HS-5 (cell line): ENCODE measurements at places on chromosomes 13 and 19.

GRCh38 chr13:78806457-78806856 is 147.5 kb upstream of the OBI1 start:
- DNase-seq, result no peak

- DNase-seq, result no peak
Measured at GRCh38 chr13:113545455-113545930, 39.1 kb upstream of the TFDP1 start.

DNA sequence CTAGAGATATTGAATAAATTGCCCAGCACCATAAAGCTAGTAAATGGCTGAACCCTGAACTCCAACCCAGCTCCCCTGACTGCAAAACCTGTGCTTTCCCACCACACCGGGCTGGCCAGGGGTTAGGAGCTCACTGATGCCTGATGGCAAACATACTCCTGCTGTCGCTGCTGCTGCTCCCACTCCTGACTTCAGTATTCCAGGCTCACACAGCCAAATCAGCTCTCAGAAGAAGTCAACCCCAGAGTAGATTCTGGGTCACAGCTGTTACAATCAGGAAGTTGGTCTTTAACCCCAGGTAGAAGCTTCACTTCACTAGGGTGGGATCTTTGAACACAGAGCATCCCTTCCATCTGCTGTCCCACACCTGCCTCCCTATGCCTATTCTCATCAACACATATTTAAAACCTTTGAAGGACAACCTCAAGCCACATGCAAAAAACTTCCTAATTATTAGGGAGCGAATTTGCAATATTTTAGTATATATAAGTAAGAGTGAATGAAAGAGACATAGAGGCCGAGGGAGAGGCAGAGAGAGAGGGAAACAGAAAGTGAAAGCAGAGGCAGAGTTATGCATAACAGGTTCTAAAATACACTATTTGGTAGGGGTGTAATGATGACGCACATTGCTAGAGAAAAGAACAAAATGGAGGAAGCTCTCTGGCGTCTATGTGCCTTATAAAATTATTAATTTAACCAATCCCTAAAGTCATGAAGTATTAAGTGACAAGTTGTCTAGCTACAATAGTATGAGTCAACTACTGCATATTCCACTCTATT is 99.4 kb upstream of the SERP2 start:
- DNase-seq, result no peak

DNA sequence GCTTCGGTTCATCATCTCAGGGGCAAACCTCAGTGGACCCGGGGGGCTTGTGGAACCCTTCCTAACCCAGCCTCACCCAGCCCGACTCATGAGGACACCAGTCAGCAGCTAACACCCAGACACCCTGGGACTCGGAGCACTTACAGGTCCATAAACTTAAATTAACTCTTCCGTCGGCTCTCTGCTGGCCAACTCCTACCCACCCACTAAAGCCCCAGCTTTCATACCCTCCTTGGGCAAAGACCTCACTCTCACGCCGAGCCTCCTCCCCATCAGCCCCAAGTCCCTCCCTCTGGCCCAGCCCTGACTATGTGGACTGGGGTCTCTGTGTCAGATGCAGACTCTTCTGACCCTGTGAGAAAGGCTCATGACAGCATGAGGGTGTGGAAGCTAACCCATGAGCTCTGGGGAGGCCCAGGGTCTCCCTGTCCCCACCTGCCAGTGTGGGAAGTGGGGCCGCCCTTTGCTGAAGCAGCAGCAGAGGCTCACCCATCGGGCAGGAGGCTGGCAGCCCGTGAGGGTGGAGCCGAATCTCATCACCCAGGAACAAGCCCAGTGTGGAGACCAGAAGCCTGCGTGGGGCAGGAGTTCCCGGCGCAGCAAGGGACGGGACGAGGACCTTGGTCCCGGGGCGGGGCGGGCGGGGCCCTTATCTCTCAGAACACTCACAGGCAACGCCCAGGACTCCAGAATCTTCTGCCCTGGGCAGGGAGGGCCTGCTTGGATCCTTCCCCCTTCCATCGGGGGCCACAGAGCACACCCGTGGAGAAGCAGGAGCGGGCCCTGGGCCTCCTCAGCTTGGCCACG is 19.8 kb downstream of the TCF3 start:
- DNase-seq, result no peak

DNA sequence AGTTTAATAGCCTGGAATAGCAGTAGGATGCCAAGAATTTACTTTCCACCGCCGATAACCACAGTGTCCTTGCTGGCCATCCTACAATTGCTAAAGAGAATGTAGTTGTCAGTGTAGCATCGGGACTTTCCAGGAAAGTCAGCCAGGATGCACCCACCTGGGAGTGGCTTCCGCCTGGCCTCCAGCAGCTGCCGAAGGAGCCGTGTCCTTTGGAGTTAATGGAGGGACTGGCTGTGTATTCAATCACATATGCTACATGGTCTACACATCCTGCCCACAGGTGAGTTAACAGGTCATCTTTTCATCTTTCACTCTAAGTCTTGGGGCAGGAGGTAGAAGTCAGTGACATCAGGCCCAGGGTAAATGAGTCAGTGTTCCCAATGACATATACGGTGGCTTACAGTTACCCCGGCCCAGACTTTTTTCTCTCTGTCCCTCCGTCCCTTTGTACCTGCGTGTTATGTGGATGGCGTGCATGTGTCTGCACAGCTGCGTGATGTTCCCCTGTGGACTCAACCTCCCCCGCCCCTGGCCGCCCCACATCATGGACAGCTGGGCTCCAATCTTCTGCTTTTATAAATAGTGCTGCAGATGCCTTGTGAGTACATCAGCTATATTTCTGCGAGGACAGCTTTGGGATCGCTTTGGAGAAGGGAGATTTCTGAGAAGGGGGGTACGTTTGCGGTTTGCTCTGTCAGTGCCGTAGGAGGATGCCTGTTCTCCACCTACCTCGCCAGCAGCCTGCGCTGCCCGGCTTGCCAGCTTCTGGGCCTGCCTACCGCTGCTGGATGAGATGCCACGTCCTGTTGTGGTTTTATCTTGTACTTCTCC is 63.1 kb downstream of the ATP11A start:
- DNase-seq, result no peak

- DNase-seq, result no peak
Measured at GRCh38 chr13:57857945-57858344, 226.4 kb downstream of the PCDH17 start.

DNA sequence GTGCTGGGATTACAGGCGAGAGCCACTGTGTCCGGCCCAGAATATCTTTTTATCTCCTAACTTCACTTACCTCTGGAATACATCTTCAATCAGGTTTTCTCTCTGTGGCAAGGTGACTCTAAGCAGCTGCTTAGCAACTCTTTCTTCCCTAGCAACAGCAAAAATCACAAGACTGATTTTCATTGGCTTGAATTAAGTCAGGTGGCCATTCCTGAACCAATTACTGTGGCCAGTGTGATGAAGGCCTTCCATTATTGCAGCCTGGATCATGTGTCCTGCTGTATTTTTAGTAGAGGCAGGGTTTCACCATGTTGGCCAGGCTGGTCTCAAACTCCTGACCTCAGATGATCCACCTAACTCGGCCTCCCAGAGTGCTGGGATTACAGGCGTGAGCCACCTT is 9.0 kb upstream of the LTBP4 start:
- DNase-seq, result no peak

- DNase-seq, result no peak
Measured at GRCh38 chr13:114046431-114046975, 72.6 kb upstream of the C13orf46 start.

DNA sequence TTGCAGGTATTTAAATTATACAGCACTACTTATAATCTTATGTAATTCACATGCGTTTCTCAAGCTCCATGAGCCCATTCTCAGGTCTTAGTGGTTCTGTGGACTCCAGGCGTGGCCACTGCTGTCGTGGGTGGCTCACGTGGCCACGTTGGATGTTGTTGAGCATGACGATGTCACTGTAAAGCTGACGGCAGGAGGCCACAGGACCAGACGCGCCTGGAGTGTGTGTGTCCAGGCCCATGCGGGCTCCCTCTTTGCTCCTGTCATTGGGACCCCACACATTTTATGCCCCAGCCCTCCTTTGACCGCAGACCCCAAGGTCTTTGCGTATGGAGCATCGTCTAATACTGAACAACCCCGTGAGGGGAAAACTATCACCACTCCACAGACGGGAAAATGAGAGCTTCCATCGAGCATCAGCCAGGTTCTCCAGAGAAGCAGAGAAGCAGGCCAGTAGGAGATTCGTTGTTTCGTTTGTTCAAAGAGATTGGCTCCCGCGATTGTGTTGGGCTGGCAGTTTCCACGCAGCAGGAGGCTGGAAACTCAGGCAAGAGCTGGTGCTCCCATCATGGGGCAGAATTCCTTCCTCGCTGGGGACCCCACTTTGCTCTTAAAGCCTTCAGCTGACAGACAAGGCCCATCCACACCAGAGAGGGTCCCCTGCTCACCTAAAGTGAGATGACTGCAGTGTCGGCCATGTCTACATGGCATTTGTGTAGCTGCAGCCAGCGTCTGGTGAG is 129.3 kb upstream of the SPACA7 start:
- DNase-seq, result no peak

DNA sequence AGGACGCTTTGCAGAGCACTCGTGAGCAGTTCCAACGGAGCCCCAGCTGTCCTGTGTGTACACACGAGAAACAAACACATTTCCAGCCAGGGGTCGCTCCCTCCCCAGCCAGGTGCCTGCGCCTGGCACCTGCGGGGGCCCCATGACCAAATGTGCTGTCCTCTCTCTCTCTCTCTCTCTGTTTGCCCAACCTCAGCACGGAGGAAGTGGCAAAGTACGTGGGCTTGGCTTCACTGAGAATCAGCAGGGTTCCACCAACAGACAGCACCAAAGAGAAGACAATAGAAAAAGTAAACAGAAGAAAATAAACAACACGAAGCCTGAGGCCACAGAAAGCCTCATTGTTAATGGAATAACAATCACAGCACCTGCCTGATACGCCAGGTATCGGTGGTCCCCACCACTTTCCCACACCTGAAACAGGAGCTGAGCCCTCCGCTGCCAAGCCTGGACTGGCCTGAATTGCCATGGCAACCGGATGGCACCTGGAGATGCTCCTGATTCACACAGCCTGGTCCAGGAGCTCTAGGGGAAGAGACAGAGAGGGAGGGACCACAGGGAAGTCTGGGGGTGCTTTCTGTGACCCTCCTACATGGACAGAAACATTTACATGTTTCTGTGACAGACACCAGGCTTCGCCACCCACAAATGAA is 103.9 kb upstream of the CACNA1A start:
- no peak for DNase-seq

DNA sequence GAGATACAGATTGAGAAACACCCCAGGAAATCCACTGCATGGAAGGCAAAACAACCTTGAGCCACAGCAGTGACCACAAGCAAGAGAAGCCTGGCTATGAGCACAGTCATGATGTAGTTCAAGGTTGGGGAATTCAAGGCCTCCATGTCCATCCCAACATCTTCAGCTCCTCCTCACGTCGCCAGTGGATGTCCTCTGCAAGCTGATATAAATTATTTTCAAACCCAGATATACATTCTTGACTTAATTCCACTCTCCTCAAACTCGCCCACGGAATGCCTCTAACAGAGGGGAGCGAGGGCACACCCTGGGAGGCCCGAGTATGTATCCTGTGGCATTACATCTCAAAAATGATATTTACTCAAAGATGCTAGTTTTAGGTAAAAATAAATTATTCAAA is 105.5 kb downstream of the SHISA2 start:
- DNase-seq, result no peak

DNA sequence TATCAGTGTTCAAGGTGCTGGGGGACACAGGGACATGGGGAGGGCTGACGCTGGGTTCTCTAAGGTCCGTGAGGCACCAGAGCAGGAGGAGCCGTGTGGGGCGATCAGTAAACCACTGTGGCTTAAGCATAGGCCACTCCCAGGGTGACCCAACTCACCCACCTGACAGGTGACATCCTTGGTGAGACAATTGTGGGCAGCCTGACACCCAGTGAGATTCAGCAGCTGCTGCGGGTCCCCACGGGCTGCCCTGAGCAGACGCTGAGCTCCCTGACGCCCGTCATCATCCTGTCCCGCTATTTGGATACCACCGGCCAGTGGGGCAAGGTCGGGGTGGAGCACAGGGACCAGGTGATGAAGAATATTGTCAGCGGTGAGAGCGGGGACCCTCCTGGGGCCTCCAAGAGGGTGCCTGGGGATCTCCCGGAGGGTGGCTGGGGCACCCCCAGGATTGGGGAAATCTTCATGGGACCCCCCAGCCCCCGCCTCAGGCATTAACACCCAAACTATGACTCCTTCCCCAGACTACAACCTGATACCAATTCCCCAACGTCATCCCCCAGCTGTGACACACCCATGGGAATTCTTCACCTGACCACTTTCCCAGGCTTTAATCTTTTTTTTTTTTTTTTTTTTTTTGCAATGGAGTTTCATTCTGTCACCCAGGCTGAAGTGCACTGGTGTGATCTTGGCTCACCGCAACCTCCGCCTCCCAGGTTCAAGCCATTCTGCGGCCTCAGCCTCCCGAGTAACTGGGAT is 33.3 kb upstream of the SHFL start:
- no peak for DNase-seq

DNA sequence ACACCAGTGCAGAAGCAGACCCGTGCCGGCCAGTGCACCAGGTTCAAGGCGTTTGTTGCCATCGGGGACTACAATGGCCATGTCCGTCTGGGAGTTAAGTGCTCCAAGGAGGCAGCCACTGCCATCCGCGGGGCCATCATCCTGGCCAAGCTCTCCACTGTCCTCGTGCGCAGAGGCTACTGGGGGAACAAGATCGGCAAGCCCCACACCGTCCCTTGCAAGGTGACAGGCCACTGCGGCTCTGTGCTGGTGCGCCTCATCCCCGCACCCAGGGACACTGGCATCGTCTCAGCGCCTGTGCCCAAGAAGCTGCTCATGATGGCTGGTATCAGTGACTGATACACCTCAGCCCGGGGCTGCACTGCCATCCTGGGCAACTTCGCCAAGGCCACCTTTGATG is 10.1 kb downstream of the ZNF44 start:
- DNase-seq, result no peak

GRCh38 chr19:55579766-55580621 is 654 bp downstream of the ZNF579 start:
- no peak for DNase-seq

DNA sequence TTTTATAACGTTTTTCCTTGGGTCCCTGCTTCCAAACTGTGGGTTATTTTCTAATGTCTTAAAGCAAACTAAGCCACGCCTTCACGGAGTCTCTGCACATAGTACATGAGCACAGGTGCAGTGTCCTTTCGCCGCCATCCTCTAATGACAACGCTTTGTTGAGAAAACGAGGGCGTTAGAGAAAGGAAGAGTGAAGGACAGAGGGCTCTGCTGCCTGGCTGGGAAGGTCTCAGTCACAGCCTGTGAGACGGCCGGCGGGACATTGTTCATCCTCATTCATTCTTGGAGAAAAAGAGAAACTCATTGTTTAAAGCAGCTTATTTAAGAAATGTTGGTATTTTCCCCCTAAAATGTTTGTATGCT is 9.5 kb downstream of the IL17D start:
- DNase-seq, result no peak

DNA sequence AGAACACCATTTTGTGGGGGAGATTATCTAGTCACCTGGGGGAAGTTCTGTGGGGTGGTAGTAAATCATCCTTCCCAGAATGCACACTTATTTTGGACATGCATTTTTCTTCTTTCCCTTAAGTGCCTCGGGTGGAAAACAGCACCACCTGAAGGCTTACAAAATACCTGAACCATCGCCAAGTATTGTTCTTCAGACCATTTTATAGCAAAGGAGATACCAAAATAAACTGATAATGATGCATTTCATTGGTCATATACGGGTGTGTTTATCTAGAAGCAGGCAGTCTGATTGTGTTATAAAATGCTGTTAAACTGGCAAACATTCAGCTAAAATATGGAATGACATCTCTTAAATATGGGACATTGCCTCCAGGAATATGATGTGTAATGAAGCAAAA is 1034.7 kb downstream of the SLITRK1 start:
- DNase-seq, result no peak
